ENCODE measurements at places on chromosomes 5 and 9. TPM values are rescaled to one million over a fixed set of nuclear protein-coding genes. Genes with fewer than 3 reads are reported as not detected.

The PRXL2C gene
- total RNA-seq: 42.7 TPM

The WHRN gene
- 0.34 TPM for total RNA-seq

The OGN gene
- total RNA-seq: not detected

The MARVELD2 gene
- 1.3 TPM for total RNA-seq

The PCA3 gene
- total RNA-seq: 0.11 TPM

The FGF1 gene
- 0.09 TPM for total RNA-seq

The FBN2 gene
- total RNA-seq: 4.3 TPM

The IL9 gene
- total RNA-seq: not detected

The TRIM36 gene
- 0.26 TPM for total RNA-seq

The CTXN3 gene
- total RNA-seq: not detected

The SLC31A2 gene
- 4.5 TPM for total RNA-seq

The IL13 gene
- not detected for total RNA-seq

The ELP1 gene
- 40.9 TPM for total RNA-seq

The LCN1 gene
- total RNA-seq: not detected

The GRM6 gene
- not detected for total RNA-seq

The ZNF879 gene
- 6.4 TPM for total RNA-seq

The NOXA1 gene
- total RNA-seq: 2.3 TPM

The OR13F1 gene
- total RNA-seq: not detected

The ADRB2 gene
- total RNA-seq: 13.0 TPM

The PIP5K1B gene
- 0.11 TPM for total RNA-seq

The ORM2 gene
- total RNA-seq: not detected

The ZNF169 gene
- total RNA-seq: 2.1 TPM

The SMIM32 gene
- total RNA-seq: not detected

The BAAT gene
- total RNA-seq: not detected

The FAM169A gene
- total RNA-seq: 4.1 TPM

The MEIKIN gene
- not detected for total RNA-seq

The CER1 gene
- total RNA-seq: not detected

The ADAMTS6 gene
- total RNA-seq: 47.2 TPM

The SEMA6A gene
- total RNA-seq: 31.0 TPM

The THOC3 gene
- total RNA-seq: 46.1 TPM

The IFNA2 gene
- total RNA-seq: not detected

The HTR4 gene
- total RNA-seq: not detected

The TPPP gene
- 0.11 TPM for total RNA-seq

The OR1J2 gene
- total RNA-seq: not detected

The TMEM252 gene
- not detected for total RNA-seq

The INSYN2B gene
- total RNA-seq: 0.87 TPM

The CORO2A gene
- 0.76 TPM for total RNA-seq

The FOXD4L4 gene
- total RNA-seq: 0.09 TPM

The LRRC19 gene
- not detected for total RNA-seq

The RAD17 gene
- 13.5 TPM for total RNA-seq

The SPATA9 gene
- not detected for total RNA-seq

The SIT1 gene
- total RNA-seq: not detected

The NFX1 gene
- 12.5 TPM for total RNA-seq

The SHC3 gene
- 0.17 TPM for total RNA-seq

The TNC gene
- total RNA-seq: 0.09 TPM

The OR1Q1 gene
- total RNA-seq: not detected

The LCNL1 gene
- total RNA-seq: not detected

The COL23A1 gene
- total RNA-seq: 0.43 TPM

The MAP1B gene
- total RNA-seq: 46.2 TPM
